M059J (cell line): ENCODE measurements at places on chromosomes 12 and 14.

DNA sequence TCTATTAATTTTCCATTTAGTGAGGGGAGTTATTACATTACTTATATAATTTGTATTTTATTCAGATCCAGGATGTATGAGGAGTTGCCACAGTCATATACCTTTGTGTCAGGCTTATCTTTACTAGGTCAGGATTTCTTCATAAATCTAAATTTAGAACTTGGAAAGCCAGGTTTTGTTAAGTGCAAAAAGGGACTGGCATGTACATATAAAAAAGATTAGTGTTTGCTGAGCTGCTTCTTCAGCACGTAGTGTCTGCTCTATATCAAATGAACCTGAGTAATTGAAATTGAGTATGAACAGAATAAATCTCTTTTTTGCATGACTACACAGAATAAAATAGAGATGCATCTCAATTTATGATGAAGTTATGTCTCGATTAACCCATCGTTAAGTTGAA is 157.4 kb downstream of the NUBPL start:
- no peak for DNase-seq

- DNase-seq = no peak
These were observed 116.2 kb downstream of the TTC8 start for GRCh38 chr14:88940671-88941070.

DNA sequence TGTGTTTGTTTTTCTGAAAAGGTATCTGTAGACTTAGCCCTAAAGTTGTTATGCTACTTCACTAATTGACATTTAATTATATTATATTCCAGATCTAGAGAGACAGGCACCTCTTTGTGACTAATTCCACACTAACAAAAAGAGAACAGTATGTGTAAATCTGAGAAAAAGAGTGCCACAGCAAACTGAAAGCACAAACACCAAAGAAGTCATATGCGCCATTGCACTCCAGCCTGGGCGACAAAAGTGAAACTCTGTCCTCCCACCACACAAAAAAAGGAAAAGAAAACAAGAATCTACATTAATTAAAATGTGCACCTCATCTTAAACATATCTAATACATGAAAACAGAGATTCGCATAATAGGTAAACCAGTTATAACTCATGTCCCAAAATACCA is 4.4 kb upstream of the CSRNP2 start:
- no peak for DNase-seq

GRCh38 chr12:70074510-70074909 is 168.7 kb upstream of the CNOT2 start:
- DNase-seq = no peak

DNA sequence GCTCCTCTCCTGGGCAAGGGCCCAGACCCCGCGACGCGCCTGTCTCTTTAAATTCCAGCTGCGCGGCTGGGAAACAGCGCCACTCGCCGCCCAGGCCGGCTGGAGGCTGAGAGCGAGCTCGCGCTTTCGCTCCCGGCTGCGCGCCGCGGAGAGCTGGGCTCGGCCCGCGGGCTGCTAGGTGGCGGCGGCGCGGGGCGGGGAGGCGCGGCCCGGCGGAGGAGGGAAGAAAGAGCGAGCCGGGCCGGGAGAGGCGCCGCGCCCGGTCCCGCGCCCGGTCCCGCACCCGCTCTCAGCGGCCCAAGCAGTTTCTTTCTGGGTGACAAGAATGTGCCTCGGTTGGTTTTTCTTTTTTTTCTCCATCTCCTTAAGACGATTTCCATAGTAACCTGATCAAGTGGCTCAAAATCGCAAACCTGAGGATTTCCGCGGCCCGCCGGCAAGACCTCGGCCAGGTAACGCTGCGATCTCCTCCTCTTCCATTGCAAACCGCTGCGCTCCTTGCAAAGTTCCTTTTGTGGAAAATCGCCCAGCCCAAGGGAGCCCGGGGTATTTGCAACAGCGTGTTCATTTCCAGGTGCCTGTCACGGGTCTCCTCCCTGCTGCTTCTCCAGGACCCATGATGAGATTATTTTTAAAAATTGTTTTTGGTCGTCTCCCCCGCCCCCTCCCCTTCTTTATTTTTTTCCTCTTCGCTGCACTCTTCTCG is 259.5 kb upstream of the E2F7 start:
- peak; percentile 63 for DNase-seq

GRCh38 chr12:56900583-56900982 is 33.6 kb downstream of the SDR9C7 start:
- DNase-seq = peak; percentile 95

DNA sequence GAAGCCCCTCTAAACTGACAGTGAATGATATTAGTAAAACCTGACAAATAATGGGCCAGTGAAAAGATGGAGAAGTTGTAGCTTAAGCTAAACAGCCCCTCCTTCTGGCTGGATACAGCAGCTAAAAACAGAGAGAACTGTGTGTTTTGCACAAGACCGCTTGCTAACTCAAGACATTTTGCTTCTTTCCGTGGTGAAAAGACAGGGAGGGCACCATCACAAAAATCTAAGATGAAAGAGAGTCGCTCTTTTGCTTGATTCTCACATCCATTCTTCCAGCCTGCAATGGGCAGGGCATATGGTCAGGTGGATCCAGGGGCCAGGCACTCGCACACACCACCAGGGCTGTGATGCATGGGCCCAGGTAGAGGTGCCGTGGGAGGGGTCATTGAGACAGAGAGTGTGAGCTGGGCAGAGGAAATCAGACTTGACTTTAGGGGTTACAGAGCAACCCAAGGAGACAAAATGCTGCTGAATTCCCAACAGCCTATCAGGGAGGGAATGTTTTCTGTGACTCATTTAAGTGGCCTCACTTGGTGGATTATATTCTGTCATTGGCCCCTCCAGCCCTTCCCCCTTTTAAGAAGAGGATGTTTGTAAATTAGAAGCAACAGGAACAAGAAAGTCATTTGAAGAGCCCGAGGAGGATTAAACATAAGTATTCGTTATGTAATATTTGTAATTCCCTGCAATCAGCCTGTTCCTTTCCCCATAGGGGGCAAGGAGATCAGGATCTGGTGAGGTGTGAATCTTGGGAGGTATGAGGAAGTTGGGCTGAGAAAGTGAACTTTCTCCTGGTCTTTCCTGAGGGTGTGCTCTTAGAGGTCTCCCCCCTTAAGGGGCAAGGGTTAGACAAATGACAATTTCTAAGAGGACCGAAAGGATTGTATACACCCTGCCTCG is 12.3 kb downstream of the EMP1 start:
- DNase-seq = peak; percentile 48

- DNase-seq = peak; percentile 70
These were observed 4.0 kb downstream of the FBXL14 start for GRCh38 chr12:1590221-1590979.
